ENCODE measurements at places on chromosomes 11 and 22.

DNA sequence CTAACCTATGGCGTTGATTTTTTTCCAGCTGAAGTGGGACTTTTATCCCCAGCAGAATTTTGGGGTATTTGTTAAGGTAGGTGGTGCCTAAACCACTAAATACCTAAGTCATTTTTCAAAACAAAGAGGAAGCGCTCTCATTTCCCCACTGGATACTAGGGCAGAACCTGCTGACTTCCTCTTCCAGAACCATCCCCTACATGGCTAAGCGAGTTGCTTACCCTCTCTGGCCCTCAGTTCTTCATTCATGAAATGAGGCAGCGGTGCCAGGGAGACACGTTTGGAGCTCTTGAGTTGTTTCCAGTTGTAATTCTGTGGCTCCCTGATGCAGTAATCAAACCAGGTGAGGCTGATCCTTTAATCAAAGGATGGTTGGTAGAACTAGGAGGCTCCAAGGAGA lies 10.0 kb upstream of the MTMR3 start:
- DNase-seq: peak; percentile 16

DNA sequence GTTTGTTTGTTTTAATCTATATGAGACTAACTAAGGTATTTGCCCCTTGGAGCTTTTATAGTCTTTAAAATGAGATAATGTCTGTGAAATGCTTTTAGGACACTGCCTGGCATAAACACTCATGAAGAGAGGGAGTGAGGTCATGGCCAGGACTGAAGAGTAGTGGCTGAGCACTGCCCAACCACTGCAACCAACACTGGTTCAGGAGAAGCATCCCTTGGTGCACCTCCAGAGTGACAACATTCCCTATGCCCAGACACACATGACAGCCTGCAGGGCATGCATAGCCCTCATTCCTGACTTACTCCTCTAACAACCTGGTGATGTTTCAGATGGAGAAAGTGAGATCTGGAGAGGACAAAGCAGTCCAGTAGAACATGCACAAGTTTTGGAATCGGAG lies 36.1 kb downstream of the ME3 start:
- DNase-seq: no peak

DNA sequence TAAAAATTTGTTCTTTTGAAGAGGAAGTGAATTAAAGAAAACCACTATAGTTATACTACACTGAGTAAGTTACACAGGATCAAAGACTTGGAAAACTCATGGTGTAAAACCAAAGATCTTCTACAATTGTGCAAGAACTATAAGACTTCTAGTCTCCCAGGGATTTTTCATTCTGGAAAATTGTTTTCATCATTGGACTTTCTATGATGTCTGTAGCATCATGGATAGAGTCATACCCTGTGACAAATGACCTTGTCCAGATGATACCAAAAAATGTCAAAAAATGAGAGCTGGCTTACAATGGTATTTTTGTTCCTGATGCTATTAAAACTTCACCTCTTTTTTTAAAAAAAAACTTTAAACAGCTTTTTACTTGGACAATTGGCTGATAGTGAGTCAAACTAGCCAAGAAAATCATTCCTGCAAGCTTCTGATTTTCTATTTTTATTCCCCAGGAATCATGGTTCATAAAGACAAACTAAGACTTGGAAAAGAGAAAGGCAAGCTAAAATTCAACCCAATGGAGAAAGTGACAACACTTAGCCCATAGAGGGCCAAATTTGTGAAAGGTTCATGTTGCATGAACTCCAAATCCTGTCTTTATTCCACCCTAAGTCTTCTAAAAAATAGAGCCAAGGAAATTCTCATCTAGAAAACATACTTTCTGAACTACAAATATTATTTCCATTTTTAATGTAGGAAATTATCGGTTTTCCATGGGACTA lies 30.7 kb downstream of the ME3 start:
- DNase-seq: no peak

DNA sequence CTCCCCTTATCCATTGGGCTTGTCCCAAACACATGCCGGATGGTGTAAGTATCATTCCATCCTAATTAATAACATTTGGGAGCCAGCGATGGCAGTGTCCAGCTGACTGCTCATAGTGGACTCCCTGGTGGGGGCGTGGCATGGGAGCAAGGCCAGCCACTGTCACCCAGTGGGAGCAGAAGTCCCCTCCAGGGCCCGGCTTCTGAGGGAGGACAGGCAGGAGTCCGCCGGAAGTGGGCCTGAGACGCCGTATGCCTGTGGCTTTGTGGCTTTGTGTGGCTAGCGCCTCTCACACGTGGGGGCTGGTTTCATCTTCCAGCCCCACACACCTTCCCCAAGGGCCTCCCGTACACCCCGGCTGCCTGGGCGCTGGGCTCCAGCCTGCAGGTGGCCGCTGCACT lies 124.5 kb downstream of the KCNQ1 start:
- DNase-seq: peak; percentile 84

GRCh38 chr11:95895815-95896214 lies 28.1 kb downstream of the MTMR2 start:
- peak; percentile 86 for DNase-seq

DNA sequence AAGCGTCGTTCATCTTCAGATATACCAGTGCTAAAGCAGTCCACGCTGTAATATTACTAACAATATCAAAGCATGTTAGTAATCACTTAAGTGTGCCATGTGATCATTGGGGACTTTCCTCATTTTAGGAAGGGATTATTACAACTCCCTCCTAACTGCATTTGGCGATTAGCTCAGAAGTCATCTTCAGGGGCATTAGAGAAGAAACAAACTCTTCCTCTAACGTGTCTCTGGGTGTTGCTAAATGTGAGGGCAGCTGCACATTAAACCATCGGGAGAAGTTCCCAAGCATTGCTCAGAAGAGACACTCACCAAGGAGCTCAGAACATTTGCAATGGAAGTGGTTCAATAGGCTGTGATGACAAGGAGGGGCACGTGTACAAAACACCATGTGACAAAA lies 17.2 kb downstream of the TESMIN start:
- no peak for DNase-seq

DNA sequence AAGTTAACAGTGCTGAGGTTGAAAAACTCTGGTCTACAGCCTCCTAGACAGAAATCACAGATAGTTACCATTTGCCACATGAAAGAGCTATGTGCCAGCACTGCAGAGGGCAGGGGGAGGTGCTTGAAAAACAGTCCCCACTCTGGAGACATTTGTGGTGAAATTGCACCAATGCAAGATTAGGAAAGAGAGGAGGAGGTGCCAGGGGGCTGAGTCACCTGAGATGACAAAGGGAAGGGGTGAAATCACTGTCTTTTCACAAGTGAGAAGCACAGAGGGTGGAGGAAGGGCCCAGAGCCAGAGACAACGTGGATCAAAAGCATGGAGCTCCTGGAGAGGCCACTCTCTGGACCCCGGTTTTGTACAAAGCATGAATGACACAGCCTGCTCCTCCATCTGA lies 196.3 kb downstream of the BUD13 start:
- peak; percentile 10 for DNase-seq

GRCh38 chr22:39593066-39593930 lies 22.7 kb downstream of the CACNA1I start:
- DNase-seq: peak; percentile 32

DNA sequence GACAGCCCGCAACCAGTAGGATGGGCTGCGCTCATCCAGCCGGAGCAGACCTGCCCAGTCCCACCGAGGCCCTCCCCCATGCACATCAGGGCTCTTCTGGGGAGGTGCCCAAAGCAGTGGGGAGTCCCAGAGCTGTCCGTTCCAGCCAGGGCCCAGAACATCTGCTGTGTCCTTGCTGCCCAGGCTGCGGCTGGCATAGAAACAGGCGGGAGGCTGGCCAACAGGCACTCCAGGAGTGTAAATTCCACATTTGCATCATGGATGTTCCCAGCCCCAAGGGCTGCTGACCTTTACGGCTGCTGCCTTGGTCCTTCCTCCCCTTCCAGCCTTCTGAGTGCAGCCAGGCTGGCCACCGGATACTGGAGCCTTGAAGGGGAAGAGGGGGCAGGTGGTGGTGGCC lies 30.0 kb upstream of the SYT7 start:
- DNase-seq: no peak

GRCh38 chr11:23317816-23318215 lies 457.5 kb upstream of the CCDC179 start:
- DNase-seq: no peak

- no peak for DNase-seq
Observed at GRCh38 chr11:67452141-67452952, at the start of gene GPR152. TSS of gene GPR152 (minus strand) at chr11:67452729. CDS start at chr11:67452724, 5 bp downstream.

- peak; percentile 51 for DNase-seq
Observed at GRCh38 chr11:70788248-70789022, 390.1 kb downstream of the CTTN start.

GRCh38 chr11:113313601-113314000 lies 782 bp upstream of the TTC12 start:
- DNase-seq: no peak

GRCh38 chr22:25726241-25726640 lies 15.7 kb upstream of the MYO18B start:
- no peak for DNase-seq

- DNase-seq: no peak
Observed at GRCh38 chr11:110979696-110980095, 265.8 kb upstream of the POU2AF2 start.

DNA sequence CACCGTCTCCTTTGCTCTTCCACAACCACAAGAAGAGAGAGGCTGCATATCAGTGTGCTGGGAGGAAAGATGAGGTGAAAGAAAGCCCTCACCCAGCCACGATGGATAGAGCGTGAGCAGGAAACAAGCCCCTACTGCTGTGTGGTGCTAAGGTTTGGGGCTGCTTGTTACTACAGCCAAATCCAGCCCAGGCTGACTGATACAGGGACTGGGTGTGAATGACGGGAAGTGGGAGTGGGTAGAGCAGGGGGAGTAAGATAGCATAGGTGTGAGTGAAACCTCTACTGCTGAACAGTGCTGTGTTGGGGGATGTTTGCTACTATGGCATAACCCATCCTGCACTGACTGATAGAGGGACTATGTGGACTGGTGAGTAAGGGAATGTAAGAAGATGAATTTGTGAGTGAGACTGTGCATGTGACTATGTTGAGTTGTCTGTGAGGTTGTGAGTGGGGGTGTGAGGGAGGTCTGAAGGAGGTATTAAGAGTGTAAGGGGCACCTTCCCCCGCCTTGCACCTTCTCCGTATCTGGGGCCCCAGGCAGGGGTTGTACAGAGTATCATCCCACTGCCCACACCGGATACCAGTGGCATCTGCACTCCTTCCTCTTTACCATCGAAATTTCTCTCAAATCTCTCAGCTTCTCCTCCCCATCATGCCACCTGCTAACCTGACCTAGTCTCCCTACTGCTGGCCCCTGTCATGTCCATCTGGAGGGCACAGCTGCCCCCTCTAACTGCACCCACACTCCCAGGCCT lies 91.5 kb downstream of the MN1 start:
- DNase-seq: peak; percentile 18

DNA sequence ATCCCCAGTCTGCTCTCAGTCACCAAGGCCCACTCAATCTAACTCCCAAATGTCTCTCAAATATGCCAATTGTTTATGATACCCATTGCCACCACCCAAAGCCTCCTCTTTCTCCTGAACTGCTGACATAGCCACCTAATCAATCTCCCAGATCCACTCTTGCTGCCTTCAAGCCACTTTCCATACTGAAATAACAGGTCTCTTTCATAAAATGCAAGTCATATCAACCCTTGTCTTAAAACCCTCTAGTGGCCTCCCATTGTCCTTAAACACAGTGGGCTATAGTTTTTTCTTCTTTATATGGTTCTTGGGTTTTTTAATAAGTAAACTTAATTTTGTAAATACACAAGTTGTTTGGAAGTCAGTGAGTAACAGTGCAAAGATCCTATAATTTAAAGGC lies 155.2 kb upstream of the ZC3H12C start:
- no peak for DNase-seq

DNA sequence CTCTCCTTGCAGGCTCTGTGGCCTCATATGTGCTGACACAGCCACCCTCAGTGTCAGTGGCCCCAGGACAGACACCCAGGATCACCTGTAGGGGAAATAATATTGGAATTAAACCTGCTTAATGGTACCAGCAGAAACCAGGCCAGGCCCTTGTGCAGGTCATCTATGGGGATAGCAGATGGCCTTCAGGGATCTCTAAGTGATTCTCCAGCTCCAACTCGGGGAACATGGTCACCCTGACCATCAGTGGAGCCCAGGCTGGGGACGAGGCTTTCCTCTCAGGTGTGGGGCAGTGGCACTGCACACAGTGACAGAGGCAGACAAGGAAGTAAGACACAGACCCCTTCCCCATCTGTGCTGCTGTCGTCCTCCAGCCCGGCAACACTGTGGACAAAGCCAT lies 16.9 kb downstream of the GGTLC2 start:
- DNase-seq: no peak

GRCh38 chr11:27720277-27720830 lies 20.1 kb upstream of the BDNF start:
- no peak for DNase-seq

- DNase-seq: peak; percentile 64
Observed at GRCh38 chr11:77101043-77101537, 1.6 kb upstream of the OMP start.

GRCh38 chr11:94641167-94641761 lies 74.1 kb downstream of the PIWIL4 start:
- DNase-seq: no peak

DNA sequence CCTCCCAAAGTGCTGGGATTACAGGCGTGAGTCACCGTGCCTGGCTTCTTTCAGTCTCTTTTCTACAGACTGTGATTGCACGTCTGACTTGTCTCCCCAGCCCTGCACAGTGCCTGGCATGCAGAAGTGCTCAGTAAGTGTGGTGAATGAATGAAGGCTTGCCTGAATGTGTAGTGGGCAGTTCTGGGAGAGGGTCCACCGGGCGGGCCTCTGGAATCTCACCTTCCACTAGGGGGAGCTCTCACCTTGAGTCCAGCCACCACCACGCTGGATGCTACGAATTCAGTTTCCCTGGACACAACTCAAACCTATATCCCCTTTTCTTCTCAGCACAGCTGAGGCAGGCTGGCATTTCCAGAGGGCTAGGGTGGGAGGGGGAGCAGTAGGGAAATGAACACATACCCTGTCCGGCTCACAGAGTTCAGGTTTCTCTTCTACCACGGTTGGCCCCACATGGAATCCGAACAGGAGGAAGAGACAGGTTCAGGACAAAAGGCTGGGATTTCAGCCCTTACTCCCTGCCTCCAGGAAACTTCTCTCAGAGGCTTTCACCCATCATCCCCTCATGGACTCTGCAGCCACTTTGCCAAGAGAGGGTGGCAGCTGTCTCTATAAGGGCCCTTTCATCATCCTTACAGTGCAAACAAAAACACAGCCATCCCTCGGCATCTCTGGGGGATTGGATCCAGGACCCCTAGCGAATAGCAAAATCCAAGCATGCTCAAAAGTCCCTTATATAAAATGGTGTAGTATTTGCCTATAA lies 86.8 kb downstream of the NECTIN1 start:
- DNase-seq: peak; percentile 63

DNA sequence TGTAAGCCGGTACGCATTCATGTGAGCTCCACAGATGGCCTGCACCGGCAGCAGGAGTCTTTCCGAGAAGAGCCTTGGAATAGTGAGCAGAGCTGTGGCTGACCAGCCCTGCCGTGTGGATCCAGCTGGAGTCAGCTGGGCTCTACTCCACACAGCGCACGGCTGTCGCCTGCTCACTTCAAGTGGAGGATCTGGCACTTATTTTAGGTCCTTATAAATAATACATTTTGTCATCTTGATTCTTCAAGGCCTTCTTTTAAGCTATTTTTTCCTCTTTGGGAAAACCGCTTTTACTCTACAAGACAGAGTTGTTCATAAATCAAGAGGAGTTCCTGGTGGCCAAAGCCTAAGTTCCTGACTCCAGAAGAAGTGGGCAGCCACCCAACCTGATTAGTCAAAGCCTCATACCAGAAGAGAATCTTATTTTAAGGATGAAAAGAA lies 93.8 kb downstream of the KCNC1 start:
- no peak for DNase-seq

GRCh38 chr22:46829117-46829891 lies 66.9 kb downstream of the TBC1D22A start:
- DNase-seq: no peak

All from NB4 (cell line).